ENCODE measurements at places on chromosomes 1 and 21.

DNA sequence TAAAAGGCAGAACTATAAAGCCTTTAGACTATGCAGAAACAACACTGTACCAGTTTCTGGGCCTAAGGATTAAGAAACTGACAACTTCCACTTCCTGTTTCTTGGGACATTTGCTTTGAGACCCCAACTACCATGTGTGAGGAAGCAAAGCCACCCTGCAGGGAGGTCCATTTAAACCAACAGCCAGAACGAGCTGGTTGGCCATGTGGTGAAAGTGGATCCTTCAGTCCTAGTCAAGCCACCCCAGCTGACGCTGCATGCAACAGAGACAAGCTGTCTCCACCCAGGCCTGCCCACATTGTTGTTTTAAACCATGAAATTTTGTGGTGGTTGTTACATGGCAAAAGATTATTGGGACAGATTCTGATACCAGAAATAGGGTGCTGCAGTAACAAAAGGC lies 31.8 kb upstream of the SLFNL1 start:
- no peak for DNase-seq

DNA sequence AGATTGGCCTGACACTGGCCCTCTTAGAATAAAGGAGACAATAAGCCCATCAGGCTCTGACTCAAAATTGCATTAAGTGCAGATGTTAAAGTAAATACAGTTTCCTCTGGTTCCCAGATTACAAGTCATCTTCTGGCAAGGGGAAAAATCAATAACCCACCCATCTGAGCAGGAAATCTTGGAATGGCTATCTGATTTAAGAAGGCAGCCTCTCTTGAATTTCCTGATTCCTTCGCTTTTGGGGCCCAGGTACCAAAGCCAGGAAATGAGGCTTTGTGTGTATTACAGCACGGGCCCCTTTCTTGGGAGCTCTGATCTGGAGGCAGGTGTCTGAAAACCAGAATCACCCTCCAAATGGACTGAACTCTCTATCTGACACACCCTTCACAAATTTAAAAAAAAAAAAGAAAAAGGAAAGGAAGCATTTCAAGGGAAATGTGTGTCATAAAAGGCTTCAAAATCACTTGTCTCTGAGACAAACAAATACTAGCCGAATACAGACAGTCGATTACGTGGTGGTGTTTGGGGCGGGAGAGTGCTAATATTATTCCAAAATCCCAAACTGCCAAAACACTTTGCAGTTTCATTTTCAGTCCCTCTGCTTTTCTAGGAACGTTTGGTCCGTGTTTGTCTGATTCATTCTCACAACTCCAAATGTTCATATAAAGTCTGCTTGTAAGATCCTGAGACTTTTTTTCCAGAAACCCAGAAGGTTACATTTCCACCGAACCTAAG lies 240.9 kb upstream of the CAMK1G start:
- no peak for DNase-seq

DNA sequence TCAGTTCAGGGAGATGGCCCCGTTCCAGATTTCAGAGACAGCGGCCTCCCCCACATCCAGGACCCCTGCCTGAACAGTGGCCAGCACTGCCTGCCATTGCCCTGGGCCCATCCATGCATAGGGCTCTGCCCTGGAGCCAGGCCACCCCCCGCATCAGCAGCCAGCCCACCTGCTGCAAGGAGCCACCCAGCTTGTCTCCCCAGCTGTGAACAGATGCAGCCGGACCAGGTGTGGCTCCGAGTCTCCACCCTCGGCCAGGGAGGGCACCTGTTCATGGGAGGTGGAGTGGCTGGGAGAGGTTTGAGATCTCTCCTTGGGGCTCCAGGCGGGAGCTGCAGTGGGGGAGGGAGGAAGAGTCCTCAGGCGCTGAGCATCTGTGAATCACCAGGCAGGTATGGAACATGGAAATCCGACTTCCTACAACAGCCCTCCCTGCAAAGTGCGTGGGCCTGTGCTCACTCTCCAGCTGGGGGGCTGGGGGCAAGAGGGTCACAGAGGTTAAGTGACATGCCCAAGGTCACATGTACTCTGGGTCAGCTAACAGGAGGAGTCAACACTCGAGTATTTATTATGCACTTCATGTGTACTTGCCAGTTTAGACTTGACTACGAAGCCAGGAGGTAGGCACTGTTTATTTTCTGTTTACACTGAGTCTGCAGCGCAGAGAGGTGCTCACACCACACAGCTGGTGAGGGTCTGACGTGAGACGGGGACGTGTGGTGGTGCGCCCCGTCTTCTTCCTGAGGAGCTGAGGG lies 4.8 kb upstream of the HES5 start:
- peak; percentile 83 for DNase-seq

DNA sequence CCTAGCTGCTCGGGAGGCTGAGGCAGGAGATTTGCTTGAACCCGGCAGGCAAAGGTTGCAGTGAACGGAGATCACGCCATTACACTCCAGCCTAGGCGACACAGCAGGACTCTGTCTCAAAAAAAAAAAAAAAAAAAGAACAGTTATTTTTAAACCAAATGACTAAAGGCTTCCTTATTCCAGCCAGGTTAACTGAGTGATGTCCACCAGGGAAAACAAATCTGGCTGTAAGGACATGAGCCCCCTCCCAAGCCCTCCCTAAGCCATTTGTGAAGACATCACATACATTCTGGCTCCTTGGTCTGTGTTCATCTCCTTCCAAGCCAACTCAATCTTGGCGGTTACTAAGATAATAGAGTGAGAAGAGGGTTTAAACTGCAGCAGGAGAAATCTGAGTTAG lies 8.2 kb downstream of the TMCC2 start:
- DNase-seq = no peak

DNA sequence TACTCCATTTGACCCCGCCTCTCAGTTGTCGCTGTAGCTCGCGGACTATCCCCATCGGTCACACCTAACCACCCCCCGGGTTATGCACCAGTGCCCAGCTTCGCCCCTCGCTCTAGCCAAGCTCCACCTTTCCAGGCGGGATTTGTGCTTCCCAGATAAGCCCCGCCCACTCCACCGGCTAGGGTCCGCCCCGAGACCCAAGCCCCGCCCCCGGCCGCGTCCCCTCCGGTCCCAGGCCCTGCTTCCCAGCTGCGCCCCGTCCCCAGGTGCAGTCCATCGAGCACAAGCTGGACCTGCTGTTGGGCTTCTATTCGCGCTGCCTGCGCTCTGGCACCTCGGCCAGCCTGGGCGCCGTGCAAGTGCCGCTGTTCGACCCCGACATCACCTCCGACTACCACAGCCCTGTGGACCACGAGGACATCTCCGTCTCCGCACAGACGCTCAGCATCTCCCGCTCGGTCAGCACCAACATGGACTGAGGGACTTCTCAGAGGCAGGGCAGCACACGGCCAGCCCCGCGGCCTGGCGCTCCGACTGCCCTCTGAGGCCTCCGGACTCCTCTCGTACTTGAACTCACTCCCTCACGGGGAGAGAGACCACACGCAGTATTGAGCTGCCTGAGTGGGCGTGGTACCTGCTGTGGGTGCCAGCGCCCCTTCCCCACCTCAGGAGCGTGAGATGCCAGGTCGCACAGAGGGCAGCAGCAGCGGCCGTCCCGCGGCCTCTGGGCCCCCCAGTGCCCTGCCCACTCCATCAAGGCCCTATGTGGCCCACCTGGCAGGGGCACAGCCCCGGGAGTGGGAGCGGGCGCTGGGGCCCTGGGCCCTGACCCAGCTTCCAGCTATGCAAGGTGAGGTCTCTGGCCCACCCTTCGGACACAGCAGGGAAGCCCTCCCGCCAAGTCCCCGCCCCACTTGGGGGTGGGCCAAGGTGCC lies 23.9 kb downstream of the CITED4 start:
- no peak for DNase-seq
